Activated naive CD4-positive, alpha-beta T cell treated with anti-CD3 and anti-CD28 coated beads, Interleukin-2, amount 50 U/mL, for 16 hours (primary cell): ENCODE measurements at places on chromosomes 11 and 22.
A peak's percentile ranks its signal among the peaks of the same experiment; 100 is the strongest.

GRCh38 chr11:117490911-117491310, 163.3 kb downstream of the CEP164 start:
- DNase-seq, result no peak

GRCh38 chr22:40415531-40416266, 45.3 kb downstream of the SGSM3 start:
- no peak for DNase-seq

DNA sequence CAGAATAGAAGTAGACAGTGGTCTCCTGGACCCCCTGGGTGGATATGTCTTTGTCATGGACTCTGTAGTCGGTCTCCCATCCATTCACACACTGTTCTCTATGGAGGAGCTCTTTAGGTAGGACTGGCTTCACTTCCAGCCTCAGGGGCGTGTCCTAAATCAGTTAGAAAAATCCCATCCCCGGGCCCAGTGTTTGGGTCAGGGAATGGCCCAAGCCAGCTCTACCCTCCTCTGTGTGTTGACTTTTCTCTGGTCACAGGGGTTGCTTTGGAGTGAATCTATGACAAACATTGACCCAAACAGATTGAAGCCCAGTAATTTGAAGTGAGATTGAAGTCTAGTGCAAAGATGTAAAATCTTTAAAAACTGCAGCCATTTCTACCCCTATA, 34.0 kb downstream of the WEE1 start:
- no peak for DNase-seq

DNA sequence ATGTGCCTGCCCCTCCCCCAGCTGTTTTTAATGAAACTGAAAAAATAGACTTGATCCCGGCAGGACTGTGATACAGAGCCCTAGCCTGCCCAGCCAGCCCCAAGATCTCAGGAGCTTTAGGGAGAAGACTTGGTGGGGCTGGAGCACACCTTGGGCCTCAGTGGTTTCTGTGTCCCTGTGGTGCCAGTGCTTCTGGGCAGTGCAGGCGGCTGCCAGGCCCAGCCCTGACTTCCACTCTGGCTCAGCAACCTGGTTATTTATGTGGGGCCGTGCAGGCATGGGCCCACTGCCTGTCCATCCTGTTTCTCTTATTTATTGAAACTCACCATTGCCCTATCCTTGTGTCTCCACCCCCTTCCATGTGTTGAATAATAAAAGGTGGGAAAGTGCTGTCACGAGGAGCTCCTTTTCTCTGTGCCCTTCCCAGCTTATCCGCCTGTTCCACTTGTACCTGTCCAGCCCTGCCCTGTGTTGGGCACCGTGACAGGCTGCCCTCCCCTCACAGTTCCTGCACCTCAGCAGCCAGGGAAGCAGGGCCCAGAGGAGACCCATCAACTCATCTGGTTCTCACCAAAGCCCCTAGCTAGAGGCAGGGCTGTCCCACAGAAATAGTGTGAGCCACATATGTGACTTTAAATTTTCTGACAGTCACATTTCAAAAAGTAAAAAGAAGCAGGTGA, 20.2 kb downstream of the RELT start:
- no peak for DNase-seq

GRCh38 chr11:18696638-18697225, 1.8 kb upstream of the TMEM86A start:
- DNase-seq, result no peak

- no peak for DNase-seq
Measured at GRCh38 chr11:120550007-120550406, 38.5 kb downstream of the GRIK4 start.

GRCh38 chr22:19632668-19633148, 81.6 kb upstream of the SEPTIN5 start:
- no peak for DNase-seq

DNA sequence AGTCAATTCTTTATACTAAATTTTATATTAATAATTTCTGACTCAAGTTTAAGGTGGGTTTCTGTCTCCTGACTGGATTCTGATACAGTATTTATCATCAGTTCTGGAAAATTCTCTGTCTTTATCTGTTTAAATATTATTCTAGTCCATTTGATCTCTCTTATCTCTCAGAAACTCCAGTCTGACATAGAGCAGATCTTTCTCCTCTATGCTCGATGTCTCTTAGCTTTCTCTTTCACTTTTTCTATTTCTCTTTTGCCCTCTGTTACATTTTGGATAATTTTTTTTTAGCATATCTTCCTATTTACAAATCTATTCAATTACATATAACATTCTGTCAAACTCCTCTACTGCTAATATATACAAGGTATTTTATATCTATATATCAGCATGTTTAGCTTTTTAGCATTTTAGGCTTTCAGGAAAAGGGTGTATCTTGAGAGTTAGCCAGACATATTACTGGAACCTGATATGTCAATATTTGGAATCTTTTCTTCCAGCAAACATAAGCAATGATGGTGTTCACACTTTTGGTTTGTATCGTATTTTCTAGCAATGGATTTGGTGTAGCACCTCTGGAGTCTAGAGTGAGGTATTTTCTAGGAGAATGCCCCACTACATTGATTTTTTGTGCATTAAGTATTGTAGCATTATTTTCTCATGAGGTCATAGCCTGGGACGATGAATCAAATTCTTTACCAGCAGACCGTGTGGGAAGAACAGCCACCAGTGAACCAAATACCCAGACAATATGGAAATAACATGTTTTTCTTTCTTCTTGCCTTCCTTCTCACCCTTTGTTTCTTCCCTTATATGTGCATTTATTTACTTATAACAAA, 4.1 kb upstream of the NNMT start:
- no peak for DNase-seq

- DNase-seq, result peak; percentile 7
Measured at GRCh38 chr22:48901324-48901723, 926.3 kb downstream of the BRD1 start.

DNA sequence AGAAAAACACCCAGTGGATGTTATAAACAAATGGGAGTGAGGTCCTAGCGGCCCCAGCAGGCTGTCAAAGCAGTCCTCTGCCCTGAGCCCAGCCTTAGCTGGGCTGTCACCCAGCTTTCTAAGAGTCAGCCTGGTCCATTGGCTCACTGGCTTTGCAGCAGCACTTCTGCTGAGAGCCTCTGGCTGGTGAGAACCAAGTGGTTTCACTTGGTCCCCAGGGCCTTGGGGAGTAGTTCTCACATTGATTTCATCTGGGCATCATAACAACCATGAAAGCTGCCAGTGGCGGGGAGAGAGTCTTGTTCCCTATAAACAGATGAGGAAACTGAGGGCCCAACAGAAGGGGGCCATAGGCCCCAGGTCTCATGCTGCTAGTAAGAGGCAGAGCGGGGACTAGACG, 11.4 kb downstream of the SEC14L6 start:
- DNase-seq, result no peak

GRCh38 chr11:130592056-130592455, 143.6 kb downstream of the ADAMTS15 start:
- DNase-seq, result no peak

DNA sequence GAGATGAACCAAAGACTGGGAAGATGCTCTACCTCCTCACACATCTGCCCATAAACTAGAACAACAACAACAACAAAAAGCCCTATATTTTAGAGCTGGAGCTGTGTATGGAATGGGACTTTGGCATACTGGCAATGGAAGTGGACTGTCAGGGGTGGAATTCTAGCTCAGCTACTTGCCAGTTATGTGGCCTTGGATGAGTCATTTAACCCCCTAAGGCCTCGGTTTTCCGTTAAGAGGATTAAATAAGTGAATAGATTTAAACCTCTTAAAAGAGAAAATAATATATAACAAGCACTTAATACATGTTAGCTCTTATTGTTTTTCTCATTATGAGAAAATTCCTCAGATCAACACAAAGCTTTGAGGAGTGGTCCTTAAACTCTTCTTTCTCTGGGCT, 195.0 kb downstream of the KIF18A start:
- no peak for DNase-seq

DNA sequence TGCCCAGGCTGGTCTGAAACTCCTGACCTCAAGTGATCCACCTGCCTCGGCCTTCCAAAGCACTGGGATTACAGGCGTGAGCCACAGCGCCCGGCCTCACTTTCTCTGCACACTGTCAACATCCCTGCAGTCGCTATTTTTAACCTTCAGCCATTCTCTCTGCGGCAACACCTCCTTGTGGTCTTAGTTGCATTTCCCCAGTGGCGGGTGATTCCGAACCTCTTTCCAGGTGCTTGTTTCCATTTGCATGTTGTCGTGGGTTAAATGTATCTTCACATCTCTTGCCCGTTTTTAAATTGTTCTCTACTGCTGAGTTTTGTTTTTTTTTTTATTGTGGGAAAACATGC, 2.2 kb upstream of the SCT start:
- no peak for DNase-seq

GRCh38 chr11:9789910-9790309, 126.0 kb downstream of the SWAP70 start:
- DNase-seq, result no peak

DNA sequence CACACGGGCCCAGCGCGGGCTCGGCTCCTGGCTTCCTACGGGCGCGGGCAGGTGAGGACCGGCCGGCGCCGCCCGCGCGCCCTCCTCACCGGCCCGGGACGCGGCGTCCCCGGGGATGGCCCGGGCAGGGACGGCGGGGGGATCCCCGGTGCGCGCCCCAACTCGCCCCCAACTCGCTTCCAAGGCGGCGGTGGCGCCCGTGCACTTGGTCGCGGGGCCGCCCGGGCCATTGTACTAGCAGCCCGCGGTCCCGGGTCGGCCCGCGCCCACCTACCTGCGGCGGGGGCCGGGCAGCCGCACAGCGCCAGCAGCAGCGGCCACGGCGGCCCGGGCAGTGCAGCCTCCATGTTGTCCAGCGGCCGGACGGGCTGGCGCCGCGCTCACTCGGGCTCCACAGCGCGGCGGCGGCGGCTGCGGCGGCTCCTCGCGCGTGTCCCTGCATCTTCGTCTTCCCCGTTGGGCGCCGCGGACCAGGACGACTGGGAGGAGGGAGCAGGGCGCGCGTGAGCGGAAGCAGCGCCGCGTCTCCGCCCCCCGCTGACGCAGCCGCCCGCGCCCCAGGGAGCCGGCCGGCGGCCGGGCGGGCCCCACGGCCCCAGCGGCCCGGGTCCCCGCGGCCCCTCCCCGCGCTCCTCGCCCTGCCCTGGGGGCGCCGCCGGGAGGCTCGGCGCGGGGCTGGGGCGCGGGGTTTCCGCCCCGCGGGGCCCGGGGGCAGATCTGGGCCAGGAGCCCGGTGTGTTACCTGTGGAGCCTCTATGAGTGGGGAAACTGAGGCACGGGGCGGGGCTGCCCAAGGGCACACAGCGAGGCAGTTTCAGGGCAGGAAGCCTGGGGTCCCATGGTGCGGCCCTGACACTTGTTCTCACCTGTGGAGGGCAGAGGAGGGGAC, 159.3 kb upstream of the GRK3 start:
- peak; percentile 68 for DNase-seq

DNA sequence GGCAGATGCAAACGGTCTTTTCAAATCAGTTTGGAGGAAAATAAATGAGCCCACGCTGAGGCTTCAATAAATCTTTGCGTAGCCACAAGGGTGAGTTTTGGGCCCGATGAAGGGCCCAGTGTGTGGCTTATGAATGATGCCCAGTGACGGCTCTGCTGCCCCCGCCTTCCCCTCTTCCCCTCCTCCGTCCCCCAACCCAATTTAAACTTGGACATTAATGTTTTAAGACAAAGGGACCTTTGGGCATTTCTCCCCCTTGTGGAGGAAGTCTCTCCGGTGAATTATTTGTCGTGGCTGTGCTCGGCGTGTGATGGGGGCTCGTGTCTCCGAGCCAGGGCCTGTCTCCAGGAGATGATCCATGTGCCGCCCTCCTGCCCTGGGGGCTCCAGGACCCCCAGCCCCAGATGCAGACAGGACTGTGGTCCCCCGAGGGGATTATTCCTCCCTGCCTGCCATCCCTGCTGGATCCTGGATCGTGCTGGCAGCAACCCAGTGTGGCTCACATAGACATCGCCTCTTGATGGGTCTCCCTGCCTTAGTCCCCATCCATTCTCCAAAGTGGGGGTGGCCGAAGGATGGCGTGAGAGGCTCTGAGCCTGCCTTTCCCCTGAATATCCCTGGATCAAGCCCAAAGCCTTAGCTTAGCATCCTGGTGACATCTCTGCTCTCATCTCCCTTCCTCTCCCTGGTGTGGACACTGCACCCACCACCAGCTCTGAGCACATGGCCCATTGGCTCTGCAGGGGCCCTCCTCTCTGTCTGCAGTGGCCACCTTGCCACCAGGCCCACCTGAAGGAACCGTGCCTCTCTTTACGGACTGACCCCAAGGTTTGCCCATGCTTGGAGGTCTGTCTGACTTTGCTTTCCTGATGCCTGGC, 56.4 kb downstream of the SMIM38 start:
- DNase-seq, result peak; percentile 5

DNA sequence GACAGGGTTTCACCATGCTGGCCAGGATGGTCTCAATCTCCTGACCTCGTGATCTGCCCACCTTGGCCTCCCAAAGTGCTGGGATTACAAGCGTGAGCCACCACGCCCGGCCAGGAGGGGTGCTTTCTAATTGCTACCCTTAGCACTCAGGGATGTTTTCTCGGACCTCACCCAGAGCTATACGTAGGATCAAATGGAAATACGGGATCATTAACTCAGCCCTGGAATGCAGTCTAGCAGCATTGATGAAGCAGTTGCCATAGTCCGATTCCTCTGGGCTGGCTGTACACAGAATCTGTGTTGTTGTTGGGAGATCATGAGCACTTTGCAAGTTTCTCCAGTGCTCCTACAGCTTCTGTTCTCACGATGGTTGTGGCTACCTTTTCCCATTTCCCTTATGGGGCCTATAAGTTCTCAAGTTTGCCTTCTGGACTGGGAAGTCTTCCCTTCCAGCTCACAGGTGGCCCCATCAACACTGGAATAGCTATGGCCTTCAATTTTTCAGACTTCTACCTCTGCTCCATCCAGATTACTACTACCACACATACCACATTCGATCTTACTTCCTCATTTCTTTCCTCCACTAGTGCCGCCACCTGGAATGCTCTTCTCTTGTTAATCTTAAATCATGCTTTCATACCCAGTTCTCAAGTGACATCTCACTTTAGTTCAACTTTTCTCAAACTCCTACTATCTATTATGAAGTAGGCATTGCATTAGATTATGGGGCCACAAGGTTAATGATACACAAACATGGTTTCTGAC, 16.1 kb upstream of the PCF11 start:
- no peak for DNase-seq

DNA sequence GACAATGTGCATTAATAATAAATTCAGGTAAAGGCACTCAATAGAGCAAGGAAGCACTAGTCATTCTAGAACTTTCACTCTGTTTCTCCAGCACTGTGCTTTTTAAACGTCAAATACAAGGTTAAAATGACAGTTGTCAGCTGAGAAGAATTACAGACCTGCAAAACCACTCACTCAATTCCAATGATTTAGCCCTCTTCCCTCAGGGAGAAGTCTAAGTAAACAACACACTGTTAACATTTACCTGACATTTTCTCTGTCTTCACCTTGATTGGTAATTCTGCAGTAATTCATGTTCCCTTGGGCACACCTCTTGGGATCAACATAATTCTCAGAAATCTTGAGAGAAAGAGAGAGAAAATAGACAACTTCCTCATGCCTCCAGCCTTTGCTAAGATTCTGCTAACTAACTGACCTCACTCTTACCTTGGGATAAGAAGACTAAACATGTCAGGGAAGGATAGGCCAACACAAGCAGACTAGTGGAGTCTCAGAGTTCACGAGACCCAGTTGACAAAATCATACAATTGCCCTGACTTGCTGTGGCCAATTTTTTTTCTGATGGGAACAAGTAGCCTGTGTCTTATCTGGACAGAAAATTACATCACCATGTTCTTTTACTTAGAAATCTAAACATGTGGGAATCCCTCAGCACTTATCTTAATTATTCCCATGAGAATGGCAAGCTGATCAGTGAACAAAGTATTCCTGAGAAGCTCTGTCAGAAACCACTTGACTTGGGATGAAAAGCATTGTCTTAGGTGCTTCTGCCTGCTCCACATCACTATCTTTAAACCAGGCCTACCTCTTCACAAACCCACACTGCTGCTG, 516.8 kb upstream of the FAT3 start:
- DNase-seq, result no peak

GRCh38 chr11:108289699-108290098, 66.8 kb downstream of the ATM start:
- no peak for DNase-seq
